NCI-H1105 (cell line): ENCODE measurements at places on chromosomes 4 and X.

DNA sequence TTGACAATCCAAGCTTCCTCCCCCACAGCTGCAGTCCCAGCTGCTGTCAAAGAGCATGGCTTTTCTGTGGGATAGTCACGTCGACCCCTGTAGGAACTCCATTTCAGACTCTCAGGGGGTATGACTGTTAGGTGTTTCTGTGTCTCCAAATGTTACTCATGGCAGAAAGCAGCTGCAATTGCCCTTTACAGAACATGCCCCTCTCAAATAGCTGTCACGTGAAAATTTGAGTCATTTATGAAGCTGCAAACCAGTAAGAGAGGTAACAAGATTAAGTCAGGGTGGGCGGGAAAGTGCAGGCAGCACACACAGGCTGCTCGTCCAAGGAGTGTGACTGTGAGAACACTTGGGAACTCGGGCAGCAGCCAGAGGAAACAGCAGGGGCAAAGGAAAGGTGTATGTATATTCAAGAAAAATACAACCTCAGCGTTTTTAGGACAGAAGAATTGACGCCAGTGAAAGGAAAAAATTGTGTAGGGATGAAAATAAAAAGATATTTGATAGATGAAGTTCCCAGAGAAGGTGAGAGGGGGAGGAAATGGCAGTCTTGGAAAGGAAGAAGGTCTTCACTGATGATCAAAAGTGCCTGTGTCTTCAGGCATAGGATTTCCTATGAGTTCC, 66.5 kb upstream of the TMEM184C start:
- no peak for DNase-seq

DNA sequence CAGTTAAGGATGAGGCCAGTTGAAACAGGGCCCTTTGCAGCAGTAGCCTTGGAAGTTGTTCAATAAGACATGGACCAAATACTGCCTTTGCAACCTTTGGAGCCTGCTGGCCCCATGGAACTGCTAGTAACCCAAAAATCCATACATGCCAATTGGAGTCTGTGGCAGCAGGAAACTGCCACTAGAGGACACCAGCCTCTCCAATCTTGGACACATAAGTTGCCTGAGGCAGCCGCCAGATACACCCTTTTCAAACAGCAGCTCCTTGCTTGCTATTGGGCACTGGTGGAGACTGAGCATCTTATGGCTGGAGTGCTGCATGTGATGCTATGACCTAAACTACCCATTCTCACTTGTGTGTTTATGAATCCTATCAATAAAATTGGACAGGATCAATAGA, 14.8 kb upstream of the LAP3 start:
- no peak for DNase-seq

GRCh38 chr4:69098470-69098869, 2.2 kb downstream of the UGT2B7 start:
- no peak for DNase-seq

- DNase-seq: no peak
These were observed 13.2 kb downstream of the NEIL3 start for GRCh38 chr4:177322881-177323280.

- DNase-seq: no peak
These were observed 605.1 kb downstream of the PCDH18 start for GRCh38 chr4:136927172-136927571.

DNA sequence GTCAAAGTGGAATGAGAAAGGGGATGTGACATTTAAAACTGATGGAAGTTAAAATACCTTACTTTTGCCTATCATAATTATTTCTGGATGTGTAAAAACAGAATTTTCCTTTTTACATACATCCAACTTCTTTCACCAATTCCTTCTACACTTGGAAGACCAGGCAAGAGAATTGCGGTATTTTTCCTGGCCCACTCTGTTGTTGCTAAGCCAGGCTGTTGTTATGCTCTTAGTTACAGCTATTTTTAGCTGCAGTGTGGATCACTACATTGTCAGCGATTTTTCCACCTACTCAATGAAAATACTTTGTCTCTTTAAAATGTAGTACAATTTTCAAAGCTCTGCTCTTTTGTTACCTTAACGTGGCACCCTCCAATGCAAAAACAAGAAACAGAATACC, 43.4 kb downstream of the NKX6-1 start:
- no peak for DNase-seq

GRCh38 chr4:181647396-181648147, 595.6 kb upstream of the TENM3 start:
- no peak for DNase-seq
